HepG2 (cell line): ENCODE measurements at places on chromosomes 5 and 9.

GRCh38 chr9:70382709-70383605, 31.5 kb downstream of the KLF9 start:
- DNase-seq, result no peak

DNA sequence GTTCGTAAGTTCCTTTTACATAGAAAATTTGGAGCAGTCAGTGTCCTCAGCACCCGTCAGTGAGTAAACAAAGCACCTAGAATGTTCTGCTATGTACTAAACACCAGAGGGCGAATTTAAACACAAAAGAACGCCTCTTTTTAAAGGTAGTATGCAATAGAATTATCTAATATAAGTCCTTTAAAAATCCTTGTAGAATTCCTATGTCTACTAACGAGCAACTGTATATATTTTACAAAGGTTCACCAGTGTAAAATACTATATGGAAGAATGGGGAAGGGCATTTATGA, 499 bp upstream of the TMEM232 start:
- peak; percentile 8 for DNase-seq

GRCh38 chr5:161547406-161547737, 847 bp upstream of the GABRB2 start:
- DNase-seq, result no peak

DNA sequence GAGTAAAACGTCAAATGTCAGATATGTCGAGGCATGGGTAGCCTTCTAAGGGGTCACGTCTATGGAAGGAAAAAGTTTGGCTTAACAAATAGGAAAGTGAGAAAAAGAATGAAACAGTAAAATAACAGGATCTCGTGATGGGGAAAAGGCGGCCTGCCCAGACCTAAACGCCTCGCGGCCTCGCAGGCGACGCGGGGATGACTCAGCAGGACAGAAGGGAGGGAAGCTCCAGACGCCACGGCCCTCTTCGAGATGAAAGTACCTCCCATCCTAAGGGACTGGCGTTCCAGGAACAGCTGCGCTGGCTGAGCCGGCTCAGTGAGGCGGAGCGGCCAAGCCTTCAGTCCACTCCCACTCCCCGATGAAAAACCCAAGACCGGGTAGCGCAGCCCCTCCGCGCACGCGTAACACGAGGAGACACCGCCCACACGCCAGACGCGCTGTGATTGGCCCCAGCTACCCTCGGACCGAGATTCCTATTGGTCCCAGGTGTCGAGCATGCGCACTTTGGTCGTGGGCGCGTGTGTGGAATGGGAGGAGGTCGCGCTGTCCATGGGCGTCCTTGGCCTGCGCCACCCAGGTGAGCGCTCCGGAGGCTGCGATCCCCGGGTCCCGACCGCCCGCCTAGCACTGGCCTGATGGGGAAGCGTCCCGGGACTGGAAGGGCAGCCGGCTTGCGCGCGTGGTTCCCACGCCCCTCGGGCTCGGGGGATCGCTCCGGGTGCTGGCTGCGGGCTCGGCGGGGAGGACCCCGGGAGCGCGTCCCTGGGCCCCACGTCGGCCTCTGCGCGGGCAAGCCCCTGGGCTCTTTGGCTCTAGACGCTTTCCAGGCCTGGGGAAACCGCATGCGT, 588.5 kb downstream of the MTRR start:
- DNase-seq, result peak; percentile 84

DNA sequence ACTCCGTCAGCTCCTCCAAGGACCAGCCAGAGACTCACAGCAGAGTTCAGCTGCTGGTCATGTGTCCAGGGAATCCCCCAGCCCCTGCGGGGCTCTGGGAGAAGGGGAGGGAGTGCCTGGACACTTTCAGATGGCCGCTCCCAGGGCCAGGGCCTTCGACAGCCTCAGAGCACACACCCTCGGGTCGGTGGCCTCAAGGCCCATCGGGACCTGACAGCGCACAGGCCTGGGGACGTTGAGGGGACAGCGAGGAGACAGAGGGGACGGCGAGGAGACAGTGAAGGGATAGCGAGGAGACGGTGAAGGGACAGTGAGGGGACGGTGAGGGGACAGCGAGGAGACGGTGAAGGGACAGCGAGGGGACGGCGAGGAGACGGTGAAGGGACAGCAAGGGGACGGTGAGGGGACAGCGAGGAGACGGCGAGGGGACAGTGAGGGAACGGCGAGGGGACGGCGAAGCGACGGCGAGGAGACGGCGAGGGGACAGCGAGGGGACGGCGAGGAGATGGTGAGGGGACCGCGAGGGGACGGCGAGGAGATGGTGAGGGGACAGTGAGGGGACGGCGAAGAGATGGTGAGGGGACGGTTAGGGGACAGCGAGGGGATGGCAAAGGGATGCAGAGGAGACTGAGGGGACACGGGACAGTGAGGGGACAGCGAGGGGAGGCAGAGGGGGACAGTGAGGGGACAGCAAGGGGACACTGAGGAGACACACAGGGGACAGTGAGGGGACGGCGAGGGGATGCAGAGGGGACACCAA, 47.3 kb downstream of the SLC12A7 start:
- DNase-seq, result no peak
